ENCODE measurements at places on chromosomes 5 and 9.

DNA sequence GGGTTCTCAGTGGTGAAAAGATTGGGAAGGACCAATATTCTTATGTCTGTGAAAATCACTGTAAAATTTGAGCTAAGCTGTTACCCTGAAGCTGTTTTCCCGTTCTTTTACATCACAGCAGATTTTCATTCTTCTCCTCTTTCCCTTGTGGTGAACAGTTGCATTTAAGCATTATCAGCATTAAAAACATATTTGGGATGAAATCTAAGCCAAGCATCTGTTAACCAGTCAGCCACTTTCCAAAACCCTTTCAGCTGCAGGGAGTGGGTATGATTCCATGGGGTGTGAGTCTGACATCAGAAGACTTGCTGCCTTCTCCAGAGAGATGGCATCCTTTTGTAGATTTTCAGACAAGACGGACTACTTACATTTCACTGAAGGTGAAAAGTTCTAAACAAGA is 97.2 kb downstream of the TRIO start:
- DNase-seq: no peak

DNA sequence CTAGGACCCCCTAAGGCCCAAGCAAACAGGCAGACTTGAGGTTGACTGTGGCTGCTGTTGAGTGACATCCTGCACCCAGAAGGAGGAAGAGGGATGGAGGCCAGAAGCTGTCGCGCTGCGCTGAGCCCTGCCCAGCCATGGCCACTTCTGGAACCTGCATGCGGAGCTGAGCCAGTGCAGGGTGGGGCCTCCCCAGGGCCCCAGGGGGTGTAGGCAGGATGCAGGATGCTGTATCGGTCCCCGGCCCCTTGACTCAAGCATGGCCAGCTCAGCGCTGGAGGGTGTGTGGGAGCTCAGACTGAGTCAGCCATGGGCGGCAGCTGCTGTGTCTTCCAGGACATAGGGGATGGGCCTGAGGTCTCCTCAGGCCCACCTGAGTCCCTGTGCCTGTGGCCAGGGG is 26.9 kb downstream of the GLT6D1 start:
- no peak for DNase-seq

- no peak for DNase-seq
These were observed 76.2 kb upstream of the NEURL1B start for GRCh38 chr5:172564883-172565282.

GRCh38 chr9:118647331-118647730 is 721.9 kb downstream of the BRINP1 start:
- no peak for DNase-seq

DNA sequence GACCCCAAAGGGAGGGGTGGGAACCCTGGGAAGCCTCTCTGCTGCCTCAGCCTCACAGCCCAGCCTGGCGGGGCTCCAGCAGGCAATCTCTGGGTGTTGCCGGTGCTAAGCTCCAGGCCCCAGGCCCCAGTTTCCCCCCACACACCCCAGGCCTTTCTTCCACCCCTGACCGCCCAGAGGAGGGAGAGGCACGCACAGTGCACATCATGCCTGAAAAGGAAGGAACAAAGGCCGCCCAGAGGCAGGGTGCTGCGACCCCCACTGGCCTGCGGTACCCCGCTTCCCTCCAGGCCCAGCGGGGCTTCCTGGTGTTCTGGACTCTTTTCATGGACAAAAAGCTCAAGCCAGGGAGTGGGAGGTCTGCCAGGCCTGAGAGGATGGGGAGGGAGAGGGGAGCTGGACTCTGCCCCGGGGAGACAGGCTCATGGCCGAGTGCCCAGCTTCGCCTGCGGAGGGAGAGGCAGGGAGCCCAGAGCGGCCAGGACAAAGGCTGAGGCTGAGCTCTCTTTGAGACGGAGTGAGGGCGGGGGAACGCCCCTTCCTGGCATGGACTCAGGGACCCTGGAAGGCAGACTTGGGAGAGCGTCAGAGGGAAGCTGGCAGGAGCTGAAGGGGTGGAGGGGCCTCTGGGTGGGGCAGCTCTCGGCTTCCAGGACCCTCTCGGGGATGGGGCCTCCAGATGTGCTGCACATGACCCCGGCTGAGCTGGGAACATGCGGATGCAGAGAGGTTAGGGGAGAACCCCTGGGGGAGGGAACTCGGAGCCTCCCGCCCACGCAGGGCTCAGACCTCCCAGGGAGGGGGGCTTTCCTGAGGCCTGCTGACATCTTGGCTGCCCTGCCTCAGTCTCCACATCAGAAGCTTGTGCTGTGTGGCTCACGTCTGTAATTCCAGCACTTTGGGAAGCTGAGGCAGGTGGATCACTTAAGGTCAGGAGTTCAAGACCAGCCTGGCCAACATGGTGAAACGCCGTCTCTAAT is 1.8 kb upstream of the ENTPD2 start:
- no peak for DNase-seq

DNA sequence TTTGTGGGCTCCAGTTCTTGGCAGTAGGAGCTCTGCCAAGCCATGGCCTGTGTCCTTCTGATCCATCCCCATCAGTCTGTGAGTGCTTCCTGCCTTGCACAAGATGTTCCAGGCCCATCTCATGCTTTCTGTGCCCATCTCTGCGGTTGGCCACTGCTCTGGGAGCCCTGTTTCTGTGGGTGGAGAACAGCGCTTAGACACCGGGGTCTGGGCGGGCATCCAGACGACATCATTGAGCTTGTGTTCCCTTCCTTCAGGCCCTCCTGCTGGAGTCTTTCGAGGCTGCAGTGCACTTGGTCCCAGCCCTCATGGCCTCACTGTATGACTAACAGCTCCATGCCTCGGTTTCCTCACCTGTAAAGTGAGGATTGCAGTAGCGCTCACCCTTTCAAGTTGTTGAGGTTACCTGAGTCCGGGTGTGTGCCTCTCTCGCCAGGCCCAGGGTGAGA is 14.9 kb upstream of the CARD19 start:
- DNase-seq: no peak

GRCh38 chr9:90925581-90926257 is 124.1 kb downstream of the SYK start:
- no peak for DNase-seq

DNA sequence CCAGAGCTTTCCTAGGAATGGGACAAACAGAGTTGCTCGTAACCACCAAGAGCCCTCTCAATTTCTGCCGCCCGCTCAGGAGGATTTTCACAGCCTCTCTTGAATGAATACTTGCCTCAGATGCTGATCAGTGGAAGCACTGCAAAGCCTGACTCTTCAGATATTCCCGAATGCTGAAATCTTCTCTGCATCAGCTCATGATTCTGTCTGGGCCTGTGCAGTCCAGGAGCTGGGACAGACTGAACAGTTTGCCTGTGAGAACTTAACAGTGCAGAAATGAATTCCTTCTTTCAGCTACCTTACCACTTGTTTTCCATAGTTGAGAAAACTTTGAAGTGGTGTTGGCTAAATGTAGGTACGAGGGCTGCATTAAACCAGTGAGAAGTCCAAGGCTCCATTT is 17.1 kb downstream of the ZNF462 start:
- no peak for DNase-seq

DNA sequence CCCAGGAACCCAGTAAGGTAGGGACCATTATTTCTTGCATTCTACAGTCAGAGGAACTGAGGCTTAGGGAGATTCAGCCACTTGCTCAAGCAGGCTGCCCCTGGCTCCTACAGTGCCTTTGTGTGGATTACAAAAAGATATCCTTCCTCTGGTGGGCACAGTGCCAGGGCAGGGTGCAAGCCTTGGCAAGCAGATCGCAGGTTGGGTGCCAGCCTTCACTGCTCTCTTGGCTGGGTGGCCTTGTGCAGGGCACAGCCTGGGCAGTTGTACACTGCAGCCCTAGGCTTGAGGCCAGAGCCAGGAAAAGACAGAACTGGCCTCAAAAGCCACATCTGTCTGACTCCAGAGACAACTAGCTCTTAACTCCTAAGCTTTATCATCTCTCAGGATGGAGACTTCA is 15.0 kb downstream of the DOCK2 start:
- no peak for DNase-seq

DNA sequence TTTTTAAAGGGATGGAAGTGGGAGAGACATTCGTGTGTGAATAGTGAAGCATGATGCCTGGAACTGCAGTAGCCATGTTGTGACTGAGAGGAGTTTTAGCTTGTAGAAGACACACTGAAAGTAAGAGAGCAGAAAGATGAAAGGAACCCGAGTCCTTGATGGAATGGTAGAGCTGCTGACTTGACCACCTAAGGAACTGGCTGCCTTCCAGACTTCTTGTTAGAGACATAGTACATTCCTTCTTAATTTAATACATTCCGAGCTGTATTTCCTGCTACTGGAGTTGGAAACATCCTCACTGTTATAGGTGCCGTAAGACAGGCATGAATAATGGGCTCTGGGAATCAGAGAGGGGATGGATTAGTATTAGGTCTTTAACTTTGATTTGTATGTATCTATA is 7.4 kb downstream of the CER1 start:
- DNase-seq: no peak

DNA sequence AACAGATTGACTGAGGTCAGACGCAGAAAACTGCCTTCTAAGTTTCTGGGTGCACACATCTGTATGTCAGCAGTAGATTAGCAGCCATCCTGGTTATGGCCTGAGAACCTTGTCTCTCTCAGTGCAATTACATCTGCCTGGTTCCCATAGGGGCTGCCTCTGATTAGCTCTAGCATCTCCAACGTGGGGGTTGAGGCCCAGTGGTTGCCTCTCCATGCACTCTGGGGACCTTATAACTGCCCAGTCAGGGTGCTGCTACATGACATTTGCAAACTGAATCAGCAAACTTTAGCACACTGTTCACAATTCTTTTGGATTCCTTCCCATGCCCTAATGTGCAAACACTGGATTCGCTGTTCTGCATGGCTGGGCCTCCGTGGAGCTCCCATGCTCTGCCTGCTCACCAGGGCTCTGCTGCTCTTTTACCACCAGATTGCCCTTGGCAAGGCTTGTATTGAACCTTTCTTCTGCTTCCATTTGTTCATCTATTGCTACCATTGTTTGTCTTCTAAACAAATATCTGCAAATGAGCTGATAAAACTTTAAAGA is 36.2 kb downstream of the SNX18 start:
- no peak for DNase-seq

DNA sequence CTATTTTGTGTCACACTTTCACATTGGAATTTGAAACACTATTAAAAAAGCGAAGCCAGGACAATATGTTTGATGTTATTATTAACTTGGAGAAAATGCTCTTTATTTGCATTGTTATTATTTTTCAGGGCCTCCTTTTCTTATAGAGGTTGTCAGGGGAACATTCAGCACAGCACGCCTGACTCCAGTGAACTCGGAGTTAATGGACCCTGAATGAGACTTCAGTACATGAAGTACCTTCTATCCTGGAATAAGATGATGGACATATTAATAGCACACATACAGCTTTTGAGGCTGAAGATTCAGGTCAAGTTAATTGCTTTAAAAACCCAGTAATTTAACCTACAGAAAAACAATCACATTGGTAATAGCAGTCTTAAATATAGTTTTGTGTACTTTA is 652.9 kb downstream of the SEMA5A start:
- no peak for DNase-seq

DNA sequence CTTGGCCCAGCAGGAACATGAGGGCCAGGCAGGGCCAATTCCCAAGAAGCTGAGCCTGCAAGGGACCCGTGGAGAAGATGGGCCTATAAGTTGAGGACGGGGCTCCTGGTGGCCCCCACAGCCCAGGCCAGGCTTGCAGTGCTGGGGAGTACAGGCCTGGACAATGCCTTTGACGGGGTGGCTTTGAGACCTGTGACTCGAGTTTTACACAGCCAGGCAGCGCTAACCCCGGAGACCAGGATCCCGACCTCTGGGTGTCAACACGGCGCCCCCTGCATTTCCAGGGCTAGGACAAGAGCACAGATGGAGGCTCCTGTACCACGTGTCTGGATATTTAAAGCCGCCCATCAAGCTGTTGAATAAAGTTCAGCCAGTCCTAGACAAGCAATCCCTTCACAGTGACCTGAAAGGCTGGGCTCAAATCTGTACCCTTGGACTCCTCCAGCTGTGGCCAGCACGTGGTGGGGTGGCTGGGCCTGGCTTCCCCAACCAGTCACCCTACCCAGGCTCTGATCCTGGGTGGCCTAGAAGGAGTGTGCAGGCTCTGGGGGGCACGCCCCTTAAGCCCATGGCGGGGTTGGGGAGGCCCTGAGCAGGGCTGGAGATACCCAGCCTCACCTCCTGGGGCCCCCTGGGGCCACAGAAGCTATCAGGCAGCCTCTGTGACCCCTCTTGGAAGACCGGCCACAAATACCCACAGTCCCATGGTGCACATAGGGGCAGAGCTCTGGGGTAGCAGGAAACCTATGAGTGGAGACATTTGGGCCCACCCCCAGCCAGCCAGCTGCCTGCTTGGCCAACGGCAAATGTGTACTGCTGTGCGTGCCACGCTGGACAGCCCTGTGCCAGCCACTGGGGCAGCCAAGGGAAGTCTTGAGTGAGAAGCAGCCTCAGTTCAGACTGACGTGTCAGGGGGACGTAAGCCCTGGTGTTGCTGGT is 88.7 kb downstream of the NTNG2 start:
- no peak for DNase-seq

DNA sequence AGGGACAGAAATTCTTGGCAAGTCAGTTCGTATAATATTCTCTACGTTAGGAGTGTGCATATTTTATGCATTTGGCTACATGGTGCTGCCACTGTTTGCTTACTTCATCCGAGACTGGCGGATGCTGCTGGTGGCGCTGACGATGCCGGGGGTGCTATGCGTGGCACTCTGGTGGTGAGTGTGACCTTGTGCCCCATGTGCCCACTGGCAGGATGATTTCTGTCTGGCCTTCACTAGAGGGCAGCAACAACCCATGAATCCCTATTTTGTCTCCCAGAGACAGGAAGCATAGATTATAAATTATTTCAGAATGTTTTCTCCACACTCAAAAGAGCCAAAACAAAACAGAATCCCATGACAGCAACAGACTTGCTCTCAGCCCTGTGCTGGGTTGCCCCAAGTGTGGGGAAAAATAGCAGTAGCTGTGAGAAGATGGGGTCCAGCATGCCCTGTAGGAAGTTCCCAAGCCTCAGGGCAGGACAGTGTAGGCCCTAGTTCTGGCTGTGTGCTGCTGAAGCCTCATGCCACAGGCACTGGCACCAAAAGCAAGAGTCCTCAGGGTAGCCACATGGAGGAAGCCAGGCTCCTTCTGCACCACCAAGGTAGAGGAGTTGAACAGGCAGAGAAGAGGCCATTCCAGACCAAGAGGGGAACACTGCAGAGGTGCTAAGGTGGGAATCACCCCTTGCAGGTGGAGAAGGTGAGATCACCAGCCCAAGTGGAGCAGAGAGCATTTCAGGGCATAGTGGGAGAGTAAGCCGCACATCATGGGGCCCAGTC is 16.0 kb downstream of the SLC22A5 start:
- peak; percentile 50 for DNase-seq

DNA sequence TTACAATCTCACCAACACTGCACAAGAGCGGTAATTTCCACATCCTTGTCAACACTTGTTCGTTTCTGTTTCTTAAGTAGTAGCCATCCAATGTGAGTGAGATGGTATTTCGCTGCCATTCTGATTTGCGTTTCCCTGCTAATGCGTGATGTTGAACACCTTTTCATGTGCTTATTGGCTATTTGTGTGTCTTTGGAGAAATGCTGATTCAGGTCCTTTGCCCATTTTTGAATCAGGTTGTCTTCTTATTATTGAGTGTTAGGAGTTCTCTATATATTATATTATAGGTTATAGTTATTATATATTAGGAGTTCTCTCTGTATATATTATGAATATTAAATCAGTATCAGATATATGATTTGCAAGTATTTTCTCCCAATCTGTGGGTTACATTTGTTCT is 59.9 kb upstream of the IRX4 start:
- DNase-seq: no peak

- no peak for DNase-seq
These were observed 3.0 kb downstream of the PKN3 start for GRCh38 chr9:128705051-128705965.

GRCh38 chr9:127014216-127014909 is 99.8 kb downstream of the RALGPS1 start:
- no peak for DNase-seq

Measured in activated T-helper 2 cell treated with anti-CD3 and anti-CD28 coated beads, Interferon-gamma antibody, Interleukin-2, Interleukin-4, amounts not matched to agents 10 μg/mL and 5 μg/mL and 100 μg/mL, durations not matched to agents 14 hours and 24 hours and 36 hours (primary cell).